ENCODE measurements at places on chromosomes 7 and 10.

- DNase-seq, result no peak
Measured at GRCh38 chr7:106312099-106312871, 27.5 kb upstream of the NAMPT start.

GRCh38 chr7:134813663-134814396, 34.4 kb downstream of the CALD1 start:
- DNase-seq, result no peak

DNA sequence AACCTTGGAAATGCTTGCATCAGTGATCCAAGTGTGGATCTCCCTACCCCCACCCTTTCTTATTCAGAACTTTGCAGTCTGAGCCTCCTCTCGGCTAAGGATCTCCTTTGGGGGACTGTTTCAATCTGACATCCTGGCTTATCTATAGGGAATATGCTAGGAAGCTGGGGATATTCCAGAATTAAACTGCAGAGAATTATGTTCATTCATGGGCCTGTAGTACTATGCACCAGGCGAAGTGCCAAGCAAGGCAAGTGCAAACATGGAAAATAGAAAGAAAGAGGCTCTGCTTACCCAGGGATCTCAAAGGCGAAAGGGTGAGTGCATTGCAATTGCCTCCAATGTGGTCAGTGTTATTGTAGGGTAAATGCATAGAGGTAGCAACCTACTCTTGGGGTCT, 96.5 kb downstream of the CACNB2 start:
- DNase-seq, result no peak

DNA sequence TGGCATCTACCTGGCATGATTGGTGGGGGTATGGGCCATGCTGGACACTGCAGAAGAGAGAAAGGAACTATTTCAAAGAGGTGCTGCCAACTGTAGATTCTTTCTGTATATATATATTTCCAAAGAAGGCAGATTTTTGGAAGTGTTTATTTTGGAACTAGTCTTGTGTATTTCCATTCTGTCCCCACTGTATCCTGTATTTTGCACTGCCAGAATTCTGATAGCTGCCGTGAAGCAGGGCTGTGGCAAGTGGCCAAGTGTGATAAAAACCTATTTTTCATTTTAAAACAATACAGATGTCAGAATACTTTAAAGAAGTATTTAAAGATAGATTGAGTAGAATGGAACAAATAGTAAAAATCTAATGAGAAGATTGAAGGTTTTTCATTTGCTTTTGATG, 17.1 kb downstream of the MCU start:
- DNase-seq, result no peak

- no peak for DNase-seq
Measured at GRCh38 chr10:1116051-1116450, 59.9 kb downstream of the WDR37 start.

DNA sequence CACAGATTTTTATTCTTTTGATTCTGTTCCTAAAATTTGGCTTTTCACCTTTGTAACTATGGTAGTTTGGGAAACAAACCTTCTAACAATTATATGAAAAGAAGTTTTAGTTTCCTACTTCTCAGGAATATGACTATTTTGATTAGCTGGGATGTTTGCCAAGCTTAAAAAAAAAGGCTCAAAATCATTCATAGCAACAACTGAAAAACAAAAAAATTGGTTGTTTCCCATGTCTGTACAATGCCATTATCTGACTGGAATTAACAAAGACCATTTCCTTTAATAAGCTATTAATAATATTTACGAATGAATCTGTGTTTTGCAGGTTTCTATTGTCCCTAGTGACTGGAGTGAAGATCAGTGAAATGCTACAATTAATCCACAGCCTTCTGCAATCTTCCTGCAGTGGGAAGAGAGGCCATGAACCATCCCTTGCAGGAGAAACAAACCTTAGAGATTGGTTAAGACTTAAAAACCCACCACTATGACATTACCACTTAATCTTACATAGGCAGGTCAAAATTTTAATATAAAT, 4.2 kb downstream of the PURB start:
- no peak for DNase-seq
